ENCODE measurements at places on chromosomes 4 and X.

DNA sequence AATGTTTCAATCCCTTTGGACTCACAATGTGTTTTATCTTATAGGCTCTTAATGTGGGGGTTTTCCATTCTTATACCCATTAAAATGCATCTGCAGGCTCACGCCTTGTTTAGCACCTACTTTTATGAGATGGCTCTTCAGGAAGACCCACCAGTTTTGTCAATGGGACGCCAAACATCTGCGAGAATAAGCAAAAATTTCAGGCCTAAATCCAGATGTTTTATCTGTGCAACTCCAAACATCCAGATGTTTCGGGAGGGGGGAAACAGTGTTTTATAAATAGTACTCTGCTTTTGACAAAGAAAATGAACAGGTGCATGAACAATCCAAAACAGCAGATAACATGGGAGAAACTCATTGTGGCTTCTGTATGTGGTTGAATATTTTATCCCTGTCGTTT, 342.8 kb downstream of the DHX15 start:
- no peak for DNase-seq

DNA sequence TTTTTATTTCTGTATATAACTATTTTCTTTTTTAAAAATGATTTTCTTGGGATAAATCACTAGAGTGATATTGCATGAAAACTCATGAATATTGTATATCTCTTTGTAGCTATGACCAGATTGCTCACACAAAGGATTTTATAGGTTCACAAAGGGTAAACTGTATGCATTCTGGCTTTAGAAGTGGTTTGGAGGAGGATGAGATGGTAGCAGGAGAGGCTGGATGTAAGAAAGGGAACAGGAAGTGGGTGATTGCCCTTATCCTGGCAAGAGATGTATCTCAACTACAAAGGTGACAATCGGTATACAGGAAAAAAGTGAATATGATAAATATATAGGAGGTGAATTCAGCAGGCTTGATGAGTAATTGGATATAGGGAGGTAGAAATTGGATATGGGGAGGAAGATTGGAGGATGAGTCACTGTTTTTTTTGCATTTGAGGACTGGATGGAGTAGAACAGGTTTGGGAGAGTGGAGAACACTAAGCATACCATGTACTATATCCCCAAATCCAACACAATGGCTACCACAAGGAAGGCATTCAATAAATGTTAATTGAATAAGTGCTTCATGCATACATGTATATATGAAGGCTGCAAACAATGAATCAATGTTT, 9.9 kb downstream of the FGG start:
- DNase-seq = no peak

DNA sequence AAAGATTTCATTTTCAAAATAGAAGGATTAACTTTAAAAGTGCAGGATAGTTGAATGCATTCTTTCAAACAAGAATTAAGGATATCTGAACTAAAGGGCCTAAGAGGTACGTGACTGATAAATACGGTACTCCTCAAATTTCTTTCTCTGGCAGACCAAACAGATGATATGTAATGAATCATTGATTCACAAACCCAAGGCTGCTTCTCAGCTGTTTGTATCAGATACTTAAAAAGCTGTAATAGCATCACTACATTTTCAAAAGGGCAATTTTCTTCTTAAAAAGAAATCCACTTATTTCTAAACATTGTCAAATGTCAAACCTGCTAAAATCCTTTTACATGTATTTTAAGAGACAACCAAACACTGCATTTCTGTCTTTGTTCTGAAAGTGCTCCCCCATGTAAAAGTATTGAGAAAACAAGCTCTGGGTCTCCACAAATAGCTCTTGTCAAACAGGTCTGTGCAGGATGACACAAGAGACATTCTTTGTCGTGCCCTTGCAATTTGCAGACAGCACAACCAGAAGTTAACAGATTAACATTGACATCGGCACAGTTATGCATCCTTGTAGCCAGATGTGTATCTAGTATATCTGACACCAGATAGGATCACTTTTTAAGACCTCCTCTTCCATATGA, 82.0 kb downstream of the MANBA start:
- DNase-seq = no peak

DNA sequence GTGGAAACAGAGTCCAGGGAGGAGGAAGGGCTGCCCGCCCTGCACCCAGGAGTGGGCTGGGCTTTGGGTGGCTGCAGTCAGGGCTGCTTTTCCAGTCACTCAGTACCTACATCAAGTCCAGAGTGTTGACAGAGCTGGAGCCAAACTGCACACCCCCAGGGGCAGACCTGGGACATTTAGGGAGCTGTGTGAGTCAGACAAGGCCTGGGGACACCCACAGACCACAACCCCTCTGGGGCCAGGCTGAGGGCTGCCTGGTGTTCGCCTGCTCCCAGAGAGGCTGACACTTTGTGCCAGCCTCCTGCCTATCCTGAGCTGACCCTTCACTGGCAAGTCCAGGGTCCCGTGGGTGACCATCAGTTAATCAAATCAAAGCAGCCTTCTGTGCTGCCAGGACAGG, 240.0 kb downstream of the BCOR start:
- DNase-seq = no peak

GRCh38 chr4:680551-680927, 6.2 kb downstream of the MYL5 start:
- no peak for DNase-seq

All from NCI-H345 (cell line).